ENCODE measurements at places on chromosomes 11 and 22.

- no peak for DNase-seq
These were observed 15.4 kb upstream of the GDPD4 start for GRCh38 chr11:77316733-77317342.

DNA sequence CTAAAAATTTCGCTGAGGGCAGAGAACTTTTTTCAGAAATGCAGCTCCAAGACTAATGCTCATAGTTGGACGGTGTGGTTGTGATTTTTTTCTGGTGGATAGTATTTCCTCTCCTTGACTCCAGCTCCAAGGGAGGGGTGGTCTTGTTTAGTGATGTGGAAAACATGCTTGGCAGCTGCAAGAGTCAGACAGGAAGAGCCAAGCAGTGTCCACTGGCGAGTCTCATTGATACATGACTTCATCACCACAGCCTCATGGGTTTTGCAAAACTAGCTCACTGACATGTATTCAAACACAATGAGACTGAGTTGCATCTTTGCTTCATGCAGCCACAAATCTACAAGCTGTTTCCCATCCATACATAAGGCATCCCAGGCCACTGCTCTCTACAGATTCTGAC is 7.3 kb upstream of the KCNJ1 start:
- DNase-seq: no peak

- no peak for DNase-seq
These were observed 98.5 kb upstream of the RTL6 start for GRCh38 chr22:44596396-44597125.

DNA sequence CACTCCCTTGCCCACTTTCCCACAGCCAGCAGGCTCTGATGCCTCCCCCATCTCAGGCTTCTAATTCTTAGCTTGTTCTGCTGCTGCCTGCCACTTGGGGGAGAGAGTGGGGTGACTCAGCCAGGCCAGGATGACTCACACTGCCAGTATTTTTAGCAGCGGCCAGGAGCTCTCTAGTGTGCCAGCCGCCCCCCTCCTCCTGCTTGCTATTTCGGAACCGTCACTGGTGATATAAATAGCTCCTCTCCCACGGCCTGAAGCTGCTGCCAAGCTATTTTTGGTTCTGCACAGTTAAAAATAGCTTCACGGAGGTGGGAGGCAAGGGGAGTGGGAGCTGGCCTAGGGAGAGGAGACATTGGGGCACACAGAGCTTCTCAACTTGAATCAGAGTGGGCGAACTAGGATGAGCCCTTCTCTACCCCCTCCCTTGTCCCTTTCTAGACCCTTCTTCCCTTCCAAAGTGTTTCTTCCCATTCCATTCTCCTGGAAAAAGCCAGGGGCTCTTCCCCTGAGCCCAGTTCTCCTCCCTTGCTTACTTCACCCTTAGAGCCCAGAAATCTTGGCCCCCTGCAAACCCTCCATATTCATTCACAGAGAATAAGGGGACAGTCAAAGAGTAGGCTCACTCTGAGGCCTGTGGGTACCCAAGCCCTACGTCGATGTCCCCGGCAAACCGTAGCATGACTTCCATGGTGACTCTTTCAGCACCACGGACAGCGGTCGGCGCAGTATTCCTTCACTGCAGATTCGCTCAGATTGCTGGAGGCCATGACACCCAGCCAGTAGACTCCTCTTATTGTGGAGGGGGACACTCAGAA is 2.5 kb upstream of the NPAS4 start:
- DNase-seq: no peak

DNA sequence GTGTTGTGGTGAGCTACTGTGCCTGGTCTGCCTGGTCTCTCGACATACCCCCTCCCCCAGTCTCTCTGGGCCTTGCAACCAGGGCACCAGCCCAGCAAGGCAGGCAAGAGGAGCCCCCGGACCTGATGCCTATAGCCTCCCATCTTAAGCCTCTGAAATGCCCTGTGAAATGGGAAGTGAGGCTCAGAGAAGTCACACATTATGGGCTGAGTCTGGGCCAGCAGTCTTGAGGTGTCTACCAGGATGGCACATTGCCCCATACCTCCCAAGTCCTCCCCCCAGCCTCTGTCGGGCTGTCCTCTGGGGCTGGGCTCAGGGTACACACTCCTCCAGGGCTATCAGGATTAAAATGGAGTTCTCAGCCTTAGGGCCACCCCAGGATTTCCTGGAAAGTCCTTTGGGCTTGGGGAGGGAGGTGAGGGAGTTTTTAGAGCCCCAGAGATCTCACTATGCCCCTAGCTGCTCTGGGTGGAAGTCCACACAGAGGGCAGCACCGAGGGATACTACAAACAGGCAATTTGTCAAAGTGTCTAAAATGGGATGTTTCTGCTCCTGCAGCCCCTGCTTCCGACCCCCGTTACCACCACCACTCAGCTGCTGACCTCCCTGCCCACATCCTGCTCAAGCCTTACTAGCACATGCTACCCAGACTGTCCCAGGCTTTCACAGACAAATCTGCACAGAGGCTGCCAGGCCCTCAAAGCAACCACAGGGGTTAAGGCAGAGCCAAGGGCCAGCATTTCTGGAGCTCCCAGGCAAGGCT is 3.1 kb upstream of the SH3BP1 start:
- no peak for DNase-seq

DNA sequence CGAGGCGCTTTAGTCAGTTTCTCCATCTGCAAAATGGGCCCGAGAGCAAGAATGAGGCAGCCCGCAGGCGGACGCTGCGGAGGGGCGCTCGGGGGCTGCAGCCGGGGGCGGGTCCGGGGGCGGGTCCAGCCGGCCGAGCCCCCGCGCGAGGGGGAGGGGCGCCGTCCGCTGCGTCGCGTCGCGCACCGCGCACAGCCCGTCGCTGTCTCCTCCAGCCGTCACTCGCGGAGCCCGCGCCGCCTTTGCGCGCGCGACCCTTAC is 282 bp downstream of the PC start:
- peak; percentile 13 for DNase-seq

DNA sequence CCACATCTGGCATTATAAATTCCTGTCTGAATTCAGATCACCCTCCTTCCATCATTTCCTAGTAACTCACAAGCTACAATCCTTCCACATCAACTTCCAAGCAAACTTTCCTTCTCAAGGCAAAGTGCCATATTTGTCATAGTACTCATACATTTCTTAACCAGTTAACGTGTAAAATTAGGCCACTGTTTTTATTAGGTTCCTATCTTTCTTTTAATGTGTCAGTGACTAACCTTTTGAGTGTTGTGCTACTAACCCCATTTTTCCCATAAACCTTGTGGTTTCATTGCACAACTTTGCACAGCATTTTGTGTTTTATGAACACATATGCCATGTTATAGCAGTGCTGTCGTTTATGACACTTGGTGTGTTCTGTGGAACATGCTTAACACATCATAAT is 90.1 kb downstream of the KIF18A start:
- DNase-seq: no peak

All from stimulated activated CD8-positive, alpha-beta memory T cell treated with anti-CD3 and anti-CD28 coated beads, Interleukin-7, amount 100 ng/mL, for 1 hour (primary cell).